ENCODE measurements at places on chromosomes 1 and 21.

GRCh38 chr1:150142083-150142482 lies 7.6 kb upstream of the PLEKHO1 start:
- no peak for DNase-seq

GRCh38 chr1:207277241-207277640 lies 44.2 kb upstream of the CD55 start:
- DNase-seq, result no peak

- DNase-seq, result no peak
Observed at GRCh38 chr21:14711287-14711686, 165.2 kb upstream of the SAMSN1 start.

GRCh38 chr1:207234690-207235089 lies 86.8 kb upstream of the CD55 start:
- no peak for DNase-seq

- peak; percentile 22 for DNase-seq
Observed at GRCh38 chr1:109040989-109041620, 797 bp downstream of the WDR47 start.

- DNase-seq, result no peak
Observed at GRCh38 chr1:152517237-152517811, 3.0 kb downstream of the CRCT1 start.

DNA sequence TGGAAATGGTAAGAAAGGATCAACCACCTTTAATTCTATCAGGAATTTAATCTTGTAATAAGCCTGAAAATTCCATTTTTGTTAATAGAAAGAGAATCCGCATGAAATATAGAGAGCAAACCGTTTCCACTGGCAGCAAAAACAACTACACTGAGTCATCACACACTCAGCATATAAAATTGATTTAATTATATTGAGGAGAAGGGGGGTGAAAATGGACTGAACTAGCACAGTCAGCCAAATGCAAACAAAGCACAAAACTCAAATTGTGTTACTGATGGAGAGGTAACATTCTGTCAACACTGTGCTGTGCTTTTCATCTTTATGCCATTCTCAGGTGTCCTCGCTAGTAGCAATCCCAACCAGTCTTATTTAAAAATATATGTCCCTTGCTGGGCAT lies 1583.9 kb downstream of the MRPL39 start:
- no peak for DNase-seq

DNA sequence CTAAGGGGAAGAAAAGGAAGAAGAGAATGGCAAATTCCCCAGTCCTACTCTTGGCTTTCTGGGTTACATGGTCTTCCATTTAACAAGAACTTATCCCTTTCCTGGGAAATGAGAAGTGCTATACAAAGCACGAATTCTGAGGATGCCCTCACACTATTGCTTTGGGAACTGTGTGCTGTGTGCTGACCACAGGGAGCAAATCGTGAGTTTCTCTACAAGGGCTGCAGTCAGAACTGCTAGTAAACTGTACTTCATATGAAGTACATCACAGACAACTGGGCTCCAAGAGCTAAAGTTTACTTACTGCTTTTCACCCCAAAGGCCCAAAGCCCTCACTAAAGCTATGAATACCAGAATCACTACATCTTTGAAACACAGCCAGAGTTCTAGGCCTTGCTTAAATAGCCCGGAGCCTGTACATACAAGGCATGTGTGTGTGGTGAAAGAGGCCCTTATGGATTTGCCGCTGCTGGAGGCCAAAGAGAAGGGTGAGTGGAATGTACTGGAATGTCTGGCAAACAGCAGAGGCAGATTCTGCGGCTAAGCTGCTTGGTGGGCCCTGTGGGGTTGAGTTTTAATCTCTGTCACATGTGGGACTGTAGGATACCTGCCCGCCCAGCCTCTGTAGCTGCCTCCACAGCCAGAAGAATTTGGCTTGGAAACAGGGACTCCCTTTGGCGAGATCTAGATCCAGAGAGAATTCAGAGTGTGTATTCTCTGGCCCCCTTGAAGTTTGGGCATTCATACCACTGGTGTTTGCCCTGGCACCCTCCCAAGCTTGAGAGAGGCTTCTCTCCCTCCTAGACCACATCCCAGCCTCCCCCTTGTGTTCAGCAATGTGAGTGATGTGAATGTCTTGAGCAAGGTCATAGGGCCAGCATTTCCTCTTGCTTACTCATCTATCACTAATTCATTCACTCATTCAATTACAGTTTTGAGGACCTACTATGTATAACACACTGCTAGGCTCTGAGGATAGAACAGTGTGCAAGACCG lies 21.9 kb upstream of the TRIM67 start:
- DNase-seq, result no peak

DNA sequence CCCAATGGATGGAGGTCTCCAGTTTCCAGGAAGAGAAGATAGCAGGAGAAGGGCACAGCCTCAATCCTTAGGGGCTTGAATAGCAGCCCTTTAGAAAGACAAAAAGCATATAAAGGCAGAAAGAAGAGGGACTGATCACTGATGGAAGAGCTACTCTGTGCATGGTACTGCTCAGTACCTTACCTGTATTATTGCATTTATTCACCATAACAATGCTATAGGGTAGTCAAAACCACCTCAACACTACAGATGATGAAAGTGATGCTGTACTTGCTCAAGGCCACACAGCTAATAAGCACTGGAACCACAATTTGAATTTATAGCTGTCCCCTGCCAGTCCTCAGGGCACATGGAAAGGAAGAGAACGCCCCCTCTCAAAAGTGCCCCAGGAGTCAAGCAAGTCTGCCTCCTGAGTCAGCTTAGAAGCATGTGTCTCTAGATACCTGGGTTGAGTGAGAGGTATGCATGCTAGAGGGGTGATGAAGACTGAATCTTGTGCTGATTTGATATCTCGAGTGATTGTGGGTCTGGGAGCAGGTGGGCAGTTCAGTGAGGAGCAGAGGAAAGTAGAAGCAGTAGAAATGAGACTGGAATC lies 13.6 kb downstream of the DDAH1 start:
- DNase-seq, result no peak

GRCh38 chr1:9807541-9807940 lies 16.2 kb downstream of the CLSTN1 start:
- DNase-seq, result no peak

GRCh38 chr1:54284781-54285529 lies 85.0 kb downstream of the MRPL37 start:
- DNase-seq, result no peak

GRCh38 chr1:200108659-200109058 lies 81.1 kb downstream of the NR5A2 start:
- no peak for DNase-seq

- DNase-seq, result no peak
Observed at GRCh38 chr1:163703794-163704193, 382.0 kb downstream of the NUF2 start.

- DNase-seq, result no peak
Observed at GRCh38 chr1:21168444-21168843, 8.3 kb downstream of the EIF4G3 start.

DNA sequence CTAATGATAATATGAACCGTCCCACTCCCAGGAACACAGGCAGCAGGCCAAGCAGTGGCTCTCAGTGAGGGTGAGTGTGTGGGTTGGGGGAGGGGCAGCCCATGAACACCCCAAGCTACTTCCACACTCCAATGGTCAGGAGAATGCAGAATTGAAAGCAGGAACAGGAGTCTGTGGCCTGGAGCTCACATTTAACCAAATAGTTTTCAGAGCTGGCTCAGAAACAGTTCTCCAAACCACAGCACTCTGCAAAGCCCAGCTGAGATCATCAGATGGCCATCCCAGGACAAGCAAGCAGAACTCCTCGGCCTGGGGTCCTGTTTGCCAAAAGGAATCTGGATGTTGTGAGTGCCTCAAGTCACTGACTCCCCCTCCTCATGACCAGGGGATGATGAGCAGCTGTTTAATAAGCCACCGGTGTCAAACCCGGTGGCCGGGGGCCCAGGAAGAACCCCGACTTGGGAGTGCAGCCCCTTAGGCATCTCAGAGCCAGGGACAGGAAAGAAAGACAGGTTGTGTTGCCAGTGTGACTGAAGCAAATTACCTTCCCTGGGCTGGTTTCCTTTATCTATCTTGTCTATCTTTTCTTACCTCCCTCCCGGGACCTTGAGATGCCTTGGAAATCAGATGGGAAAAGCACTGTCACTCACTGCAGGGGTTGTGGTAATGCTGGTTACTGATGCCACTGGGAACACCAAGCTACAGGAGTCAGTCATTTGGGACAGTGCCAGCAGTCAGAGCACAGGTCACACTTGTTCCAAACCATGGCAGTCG lies 20.4 kb downstream of the DEGS1 start:
- DNase-seq, result no peak

- DNase-seq, result no peak
Observed at GRCh38 chr1:145720556-145720877, 1.2 kb downstream of the CD160 start.

GRCh38 chr1:232662910-232663309 lies 33.0 kb upstream of the SIPA1L2 start:
- DNase-seq, result no peak

DNA sequence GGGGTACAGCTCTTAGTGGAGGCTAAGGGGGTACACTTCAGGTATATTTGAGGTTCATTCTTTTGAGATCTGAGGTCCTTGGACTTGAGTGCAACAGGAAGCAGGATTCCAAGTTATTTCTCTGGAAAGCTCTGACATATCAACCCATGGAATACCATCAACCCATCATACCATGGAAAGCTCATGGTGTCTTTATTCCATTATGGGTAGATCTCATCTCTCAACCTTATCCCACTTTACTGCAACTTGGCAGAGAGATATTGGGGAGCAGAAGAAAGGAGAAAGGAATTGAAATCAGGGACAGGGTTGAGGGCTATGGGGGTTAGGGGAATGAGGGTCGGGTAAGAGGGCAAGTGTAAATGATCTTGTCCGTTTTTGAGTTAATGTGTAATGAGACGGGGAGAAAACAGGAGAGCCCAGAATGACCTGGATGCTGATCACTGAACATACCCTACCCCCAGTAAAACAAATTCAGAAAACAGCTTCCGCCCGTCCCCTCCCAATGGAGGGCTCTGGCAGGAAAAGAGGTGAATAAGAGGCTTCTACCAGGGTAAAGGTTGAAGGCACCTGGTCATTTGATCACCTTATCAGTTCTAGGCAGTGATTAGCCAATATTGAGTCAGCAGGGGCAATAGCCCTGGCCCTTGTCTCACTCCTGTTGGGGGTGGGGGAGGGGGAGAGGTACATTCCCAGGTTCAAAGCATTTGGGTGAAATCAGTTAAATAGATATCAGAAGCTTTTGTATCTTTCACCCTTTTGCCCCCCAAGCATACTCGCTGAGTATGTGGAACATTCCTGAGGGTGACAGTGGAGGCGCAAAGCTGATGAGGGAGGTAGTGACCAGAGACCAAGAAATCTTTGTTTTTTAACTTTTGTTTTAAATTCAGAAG lies 622 bp upstream of the APOA2 start:
- no peak for DNase-seq

DNA sequence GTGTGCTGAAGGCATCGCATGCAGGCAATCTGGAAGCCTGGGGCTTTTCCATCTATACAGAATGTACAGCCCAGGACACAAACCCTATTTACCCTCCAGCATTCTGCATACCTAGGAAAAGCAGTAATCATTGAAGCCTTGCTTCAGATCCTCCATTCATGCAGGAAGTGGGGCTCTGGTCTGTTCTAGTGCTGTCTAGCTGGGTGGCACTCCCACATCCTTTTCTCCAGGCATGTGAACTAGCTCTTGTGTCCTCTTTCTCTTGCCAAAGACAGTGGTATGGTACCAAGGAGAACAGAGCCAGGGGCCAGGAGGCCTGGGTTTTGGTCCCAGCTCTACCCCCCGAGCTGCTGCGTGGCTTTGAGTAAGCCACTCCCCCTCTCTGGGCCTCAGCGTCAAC lies 21.7 kb downstream of the LRP8 start:
- no peak for DNase-seq

DNA sequence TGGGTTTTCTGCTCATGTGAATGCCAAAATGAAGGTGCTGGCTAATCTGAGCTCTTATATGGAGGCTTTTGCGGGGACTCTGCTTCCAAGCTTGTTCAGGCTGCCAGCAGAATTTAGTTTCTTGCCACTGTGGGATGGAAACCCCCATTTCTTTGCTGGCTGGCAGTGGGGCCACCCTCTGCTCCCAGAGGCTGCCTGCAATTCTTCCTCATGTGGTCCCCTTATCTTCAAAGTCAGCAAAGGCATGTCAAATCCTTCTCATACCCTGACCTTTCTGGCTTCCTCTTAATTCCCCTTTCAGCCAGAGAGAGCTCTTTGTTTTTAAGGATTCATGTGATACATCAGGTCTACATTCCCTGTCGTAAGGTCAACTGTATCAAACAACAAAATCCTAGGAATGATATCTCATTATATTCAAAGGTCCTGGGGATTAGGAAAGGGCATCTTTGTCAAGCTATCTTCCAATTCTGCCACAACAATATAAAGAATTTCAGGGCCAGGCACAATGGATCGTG lies 5.2 kb upstream of the GPR161 start:
- no peak for DNase-seq

GRCh38 chr1:7300893-7301663 lies 470.0 kb upstream of the VAMP3 start:
- no peak for DNase-seq

DNA sequence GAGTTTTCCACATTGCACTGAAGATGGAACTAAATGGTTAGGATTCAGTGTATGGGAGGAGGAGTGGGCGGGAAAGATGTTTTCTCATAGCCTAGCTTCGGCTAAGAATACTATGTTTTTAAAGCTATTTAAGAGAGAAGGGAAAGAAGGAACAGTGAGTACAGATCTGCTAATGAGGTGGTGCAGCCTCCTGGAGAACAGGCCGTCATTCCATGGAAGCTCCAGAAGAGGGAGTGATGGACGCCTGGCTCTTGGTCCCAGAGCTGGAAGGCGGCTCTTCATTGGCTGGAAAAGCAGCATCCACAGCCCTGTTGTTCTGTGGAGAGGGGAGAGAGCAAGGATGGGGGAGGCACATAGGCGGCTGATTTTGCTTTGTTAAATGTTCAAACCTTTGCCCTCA lies 6.9 kb downstream of the CAMK1G start:
- no peak for DNase-seq

DNA sequence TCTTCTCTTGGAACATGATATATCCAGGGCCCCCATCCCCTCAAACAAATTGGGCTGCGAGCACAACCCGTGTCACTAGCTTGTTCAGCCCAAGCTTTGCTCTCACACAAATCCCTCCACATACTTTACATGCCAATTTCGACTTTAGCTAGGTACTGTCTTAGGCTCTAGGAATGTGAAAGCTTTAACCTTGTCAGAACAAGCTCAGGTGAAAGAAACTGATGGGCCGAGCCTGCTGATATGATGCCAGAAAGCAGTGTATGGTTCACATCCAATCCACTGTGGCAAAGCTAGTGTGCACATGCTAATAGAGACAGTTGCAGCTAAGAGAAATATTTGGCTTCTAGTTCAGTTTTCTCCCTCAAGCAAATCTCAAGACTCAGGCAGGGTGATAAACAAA lies 79.5 kb downstream of the TNFSF18 start:
- DNase-seq, result no peak

- no peak for DNase-seq
Observed at GRCh38 chr1:23960291-23961020, 828 bp downstream of the PNRC2 start.

Measured in T-helper 9 cell (primary cell).